ENCODE measurements at places on chromosomes 12 and 14.

DNA sequence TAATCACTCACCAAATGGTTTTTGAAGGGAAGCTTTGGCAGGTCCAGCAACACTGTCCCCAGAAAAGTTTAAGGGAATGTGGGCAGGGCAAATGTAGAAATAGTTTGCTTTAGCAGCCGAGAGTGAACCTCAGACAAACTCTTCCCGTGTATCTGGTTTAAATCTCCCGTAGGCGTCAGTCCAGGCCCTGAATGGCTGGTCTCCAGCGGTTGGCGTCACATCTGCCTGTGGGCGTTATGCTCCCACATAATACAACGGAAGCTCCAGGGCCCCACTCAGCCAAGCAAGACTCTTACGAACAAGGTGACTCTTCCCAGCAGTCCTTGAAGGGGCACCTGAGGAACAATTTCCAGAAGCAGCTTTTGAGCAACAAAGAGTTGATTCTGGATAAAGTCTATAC, 942 bp downstream of the ZC2HC1C start:
- no peak for DNase-seq

DNA sequence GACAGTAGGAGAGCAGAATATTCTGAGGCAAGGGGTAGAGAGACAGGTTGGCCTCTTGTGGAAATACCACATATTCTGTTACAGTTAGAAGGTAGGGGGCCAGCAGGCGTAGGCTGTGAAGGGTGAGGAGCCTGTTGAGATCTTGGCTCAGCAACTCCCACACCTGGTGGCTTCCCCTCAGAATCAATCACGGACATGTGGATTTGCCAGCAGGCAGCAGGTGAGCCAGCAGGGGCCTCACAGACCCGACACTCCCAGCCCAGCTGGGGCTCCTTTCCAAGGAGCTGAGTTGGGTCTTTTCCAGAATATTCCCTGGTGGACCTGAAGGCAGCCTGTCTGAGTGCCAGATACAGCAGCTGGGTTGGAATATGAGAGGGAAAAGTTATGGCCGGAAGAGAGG, 150.0 kb upstream of the CRY1 start:
- DNase-seq: no peak

- DNase-seq: no peak
These were observed 2.8 kb upstream of the BAZ2A start for GRCh38 chr12:56632701-56633467.

GRCh38 chr14:79251278-79251677, 960.0 kb downstream of the DIO2 start:
- no peak for DNase-seq

DNA sequence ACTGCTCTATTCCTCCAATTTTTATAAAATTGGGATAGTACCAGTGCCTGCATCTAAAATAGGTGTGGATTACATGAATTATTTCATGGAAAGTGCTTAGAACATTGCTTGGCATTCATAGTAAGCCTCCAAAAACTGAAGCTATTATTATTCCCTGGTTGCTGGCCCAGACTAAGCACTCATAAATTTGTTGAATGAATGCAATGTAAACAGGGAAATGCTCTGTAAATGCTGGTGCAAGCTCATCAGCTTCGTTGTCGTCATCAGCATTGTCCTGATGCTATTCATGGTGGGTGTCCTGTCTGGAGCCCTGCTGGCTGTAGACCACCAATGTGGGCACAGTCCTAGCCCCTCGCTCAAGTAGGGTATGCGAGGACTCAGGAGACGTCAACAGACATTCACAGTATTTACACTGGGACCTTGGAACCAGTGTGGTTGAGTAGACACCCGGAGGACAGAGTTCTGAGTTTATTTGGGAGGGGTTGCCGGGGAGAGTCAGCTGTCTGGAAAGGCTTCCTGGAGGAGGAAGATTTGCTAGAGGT, 16.5 kb downstream of the BDKRB2 start:
- no peak for DNase-seq

DNA sequence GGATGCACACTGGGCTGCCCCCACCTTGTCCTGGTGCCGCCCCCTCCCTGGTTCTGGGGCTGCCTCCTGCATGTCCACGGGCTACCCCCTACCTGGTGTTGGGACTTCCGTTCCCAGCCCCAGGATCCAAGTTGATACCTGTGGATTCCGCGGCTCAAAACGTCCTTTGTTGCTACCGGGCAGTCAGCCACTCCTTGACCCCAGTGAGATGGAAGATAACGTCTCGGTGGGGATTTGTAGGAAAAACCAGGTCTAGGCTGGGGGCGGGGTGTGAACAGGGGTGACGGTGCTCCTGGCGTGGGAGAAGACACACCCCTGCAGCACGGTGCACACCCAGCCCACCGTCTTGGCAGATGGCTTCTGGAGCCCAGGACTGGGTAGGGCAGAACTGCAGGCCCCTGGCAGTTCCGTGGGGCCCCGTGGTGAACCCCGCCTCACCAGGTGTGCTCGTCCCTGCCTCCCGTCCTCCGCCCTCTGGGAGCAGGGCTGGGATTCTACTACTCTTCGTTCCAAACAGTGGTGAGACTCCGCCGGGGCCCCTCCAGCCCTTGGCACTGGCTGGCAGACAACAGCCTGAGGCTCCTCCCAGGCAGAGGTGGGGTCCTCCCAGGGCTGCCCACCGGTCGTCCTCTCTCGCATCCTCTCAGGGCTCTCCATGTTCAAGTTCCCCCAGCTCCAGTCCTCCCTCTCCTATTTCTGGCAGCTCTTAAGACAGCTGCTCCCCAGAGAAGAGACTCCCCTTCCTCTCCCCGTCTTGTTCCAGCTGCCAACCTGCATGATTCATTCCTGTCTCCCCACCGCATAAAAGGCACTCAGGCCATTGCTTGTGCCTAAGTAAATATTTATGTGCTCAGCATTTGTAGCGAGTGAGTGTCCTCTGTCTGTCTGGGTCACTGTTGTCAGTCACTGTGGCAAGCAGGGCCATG, 75.5 kb downstream of the FBXL14 start:
- DNase-seq: no peak

DNA sequence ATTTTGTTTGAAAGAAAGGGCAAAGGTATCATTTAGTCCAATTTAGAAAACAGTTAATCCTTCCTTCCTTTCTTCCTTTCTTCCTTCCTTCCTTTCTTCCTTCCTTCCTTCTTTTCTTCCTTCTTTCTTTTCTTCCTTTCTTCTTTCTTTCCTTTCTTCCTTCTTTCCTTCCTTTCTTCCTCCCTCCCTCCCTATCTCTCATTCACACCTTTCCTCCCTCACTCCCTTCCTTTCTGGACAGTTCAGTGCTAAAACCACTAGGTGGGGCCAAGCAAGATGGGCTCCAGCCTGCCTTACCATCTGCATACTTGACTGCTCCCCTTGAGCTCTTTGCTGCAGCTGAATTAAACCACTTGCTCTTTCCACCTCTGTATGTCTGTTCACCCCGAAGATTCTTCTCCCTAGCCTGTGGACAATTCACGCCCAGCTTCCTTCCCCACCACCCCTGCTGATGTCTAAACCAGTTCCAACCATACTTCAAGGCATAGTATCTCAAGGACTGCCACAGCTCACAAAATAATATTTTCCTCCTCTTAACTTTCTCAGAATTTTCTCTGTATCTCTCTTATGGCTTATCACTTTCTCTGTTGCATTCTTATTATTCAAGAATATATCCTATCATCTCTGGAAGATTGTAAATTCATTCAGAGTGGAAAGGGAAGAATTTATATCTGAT, 78.0 kb downstream of the DBX2 start:
- DNase-seq: peak; percentile 20

DNA sequence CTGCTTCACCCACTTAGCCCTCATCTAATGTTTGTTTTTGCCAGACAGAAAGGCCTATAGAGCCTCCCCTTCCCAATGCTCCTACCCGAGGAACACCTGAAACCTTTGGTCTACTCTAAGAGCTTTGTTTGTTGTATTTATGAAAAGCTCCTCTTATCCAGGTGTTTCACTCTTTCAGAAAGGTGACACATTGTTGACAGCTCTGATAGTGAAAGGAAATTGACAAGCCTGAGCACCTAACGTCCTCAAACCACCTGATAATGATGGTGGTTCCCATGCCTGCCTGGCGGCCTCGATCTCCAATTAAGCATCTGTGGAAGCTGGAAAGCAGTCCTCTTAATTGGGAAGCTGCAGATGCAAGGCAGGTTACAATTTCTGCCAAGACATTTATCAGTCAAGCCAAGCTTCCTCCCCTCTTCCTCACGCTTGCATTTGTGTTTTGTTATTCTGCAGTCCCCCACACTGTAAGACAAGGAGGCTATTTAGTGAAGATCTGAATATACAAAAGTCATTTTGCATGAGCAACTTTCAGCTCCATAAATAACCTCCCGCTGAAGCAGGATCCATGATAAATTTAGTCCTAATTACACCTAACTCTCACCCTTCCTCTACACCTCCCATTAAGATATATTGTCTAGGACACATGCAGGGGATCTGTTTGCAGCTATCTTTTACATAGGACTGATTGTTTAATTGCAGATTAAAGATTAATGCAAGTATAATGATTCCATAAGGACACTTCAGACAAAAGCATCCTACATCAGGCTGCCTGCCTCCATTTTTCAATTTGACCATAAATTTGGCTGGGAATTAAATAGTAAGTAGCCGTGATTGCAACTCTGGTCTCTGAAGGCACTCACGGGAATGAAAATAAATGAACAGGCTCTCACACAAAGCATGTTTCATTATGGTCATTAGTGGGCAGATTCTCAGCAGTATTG, 288.6 kb downstream of the PDZRN4 start:
- no peak for DNase-seq

DNA sequence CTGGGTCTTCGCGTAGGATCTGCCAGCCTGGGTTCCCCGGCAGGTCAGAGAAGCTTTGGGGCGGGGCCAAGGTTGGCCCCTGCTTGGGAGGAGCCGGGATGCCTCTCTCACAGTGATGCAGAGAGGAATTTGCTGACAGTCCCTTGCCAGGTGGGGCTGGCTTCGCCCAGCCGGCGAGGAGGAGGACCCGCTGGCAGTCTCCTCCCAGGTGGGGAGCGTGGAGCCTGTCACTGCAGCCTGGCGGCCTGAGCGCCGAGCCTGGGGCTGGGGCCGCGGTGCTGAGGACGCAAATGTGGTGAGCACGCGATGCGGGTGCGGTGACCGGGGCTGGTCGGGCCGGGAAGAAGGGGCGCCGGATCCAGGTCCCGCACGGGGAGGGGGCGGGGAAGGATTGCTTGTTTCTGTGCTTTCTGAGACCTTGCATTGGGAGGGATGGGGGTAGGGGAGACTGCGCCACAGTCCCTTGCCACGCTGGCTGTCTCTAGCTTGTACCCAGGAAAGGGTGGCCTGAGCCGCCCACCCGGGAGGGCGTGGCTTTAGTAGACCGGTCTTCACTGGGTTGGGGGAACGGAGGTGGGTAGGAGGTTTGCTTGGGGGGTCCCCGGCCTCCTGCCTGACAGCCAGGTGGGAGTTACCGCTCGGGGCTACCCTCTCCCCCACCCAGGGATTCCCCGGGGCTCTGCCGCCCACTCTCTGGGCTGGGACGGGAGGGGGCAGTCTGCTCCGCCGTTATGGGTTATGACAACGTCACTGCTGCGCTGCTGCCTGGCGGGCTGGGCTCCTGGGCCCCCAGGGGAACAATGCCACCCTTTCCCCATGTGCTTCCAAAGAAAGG, at the start of gene TMEM63C:
TSS of gene TMEM63C (plus strand) at position 196 of the 835 bp plus-strand sequence. CDS start 37,016 bp downstream, outside the sequence.
- DNase-seq: peak; percentile 86

- DNase-seq: peak; percentile 48
These were observed 147.4 kb upstream of the EGLN3 start for GRCh38 chr14:34098045-34098984.

DNA sequence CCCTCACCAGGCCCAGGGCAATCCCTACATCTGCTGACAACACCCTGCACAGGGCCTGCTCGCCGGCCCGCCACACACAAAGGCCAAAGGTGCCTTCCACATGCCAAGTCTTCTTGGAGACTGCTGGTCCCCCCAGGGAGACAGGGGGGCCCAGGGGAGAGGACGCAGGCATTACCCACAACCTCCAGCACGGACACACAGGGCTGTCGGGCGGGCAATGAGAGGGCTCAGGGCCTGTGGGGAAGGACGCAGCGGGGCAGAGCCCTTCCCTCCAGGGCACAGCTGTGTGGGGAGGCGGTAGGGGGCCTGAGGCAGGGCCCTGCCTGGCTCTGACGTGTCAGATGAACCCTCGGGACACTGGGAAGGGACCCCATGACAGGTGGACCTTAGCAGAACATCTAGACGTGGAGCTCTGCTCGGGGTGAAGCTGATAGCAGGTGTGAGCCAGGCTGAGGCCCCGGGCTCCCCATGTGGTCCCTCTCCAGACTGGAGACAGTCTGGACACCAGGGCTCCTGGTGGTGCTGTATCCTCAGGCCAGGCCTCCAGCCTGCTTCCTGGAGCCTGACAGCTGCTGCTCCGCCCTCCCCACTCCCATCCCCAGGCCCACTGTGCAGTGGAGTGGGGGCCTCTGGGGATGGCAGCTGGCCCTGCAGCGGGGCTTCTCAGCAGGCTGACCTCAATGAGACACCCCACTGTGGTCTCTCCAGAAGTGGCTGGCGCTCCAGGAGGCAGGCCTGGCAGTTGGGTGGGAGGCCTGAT, 31.6 kb upstream of the NUDT14 start:
- DNase-seq: no peak

DNA sequence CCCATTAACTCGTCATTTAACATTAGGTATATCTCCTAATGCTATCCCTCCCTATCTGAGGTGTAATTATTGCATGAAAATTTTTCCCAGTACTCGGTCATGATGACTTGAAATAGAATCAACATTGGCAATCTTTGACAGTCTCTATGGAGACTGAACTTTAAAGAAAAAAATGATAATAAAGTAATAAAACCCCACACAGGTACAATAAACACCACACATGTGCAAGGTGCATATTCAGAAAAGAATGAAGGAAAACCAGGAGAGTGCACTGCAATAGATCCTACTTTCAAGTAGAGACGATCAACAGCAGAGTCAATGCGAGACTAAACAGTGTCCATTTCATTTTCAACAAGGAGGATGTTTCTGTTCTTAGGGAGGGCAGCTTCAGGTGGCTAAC, 1253.8 kb upstream of the TMEM132C start:
- no peak for DNase-seq

DNA sequence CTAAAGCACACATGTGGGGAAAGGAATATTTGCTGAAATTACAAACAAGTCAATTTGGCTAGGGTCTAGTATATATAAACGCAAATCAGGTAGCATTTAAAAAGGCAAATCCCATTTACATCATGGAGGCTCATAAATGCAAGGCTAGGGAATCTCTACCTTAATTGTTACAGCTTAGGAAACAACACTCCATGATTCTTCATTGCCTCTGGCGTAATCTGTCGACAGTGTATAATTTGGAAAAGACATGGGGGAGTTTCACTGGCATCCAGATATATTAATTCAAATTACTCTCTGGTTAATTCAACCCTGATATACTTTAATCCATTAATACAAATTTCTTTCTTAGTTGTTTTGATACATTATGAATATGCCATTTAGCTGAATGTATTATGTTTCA, 1630.2 kb upstream of the FLRT2 start:
- DNase-seq: no peak

- DNase-seq: no peak
These were observed 779.7 kb upstream of the FLRT2 start for GRCh38 chr14:84750284-84750683.

DNA sequence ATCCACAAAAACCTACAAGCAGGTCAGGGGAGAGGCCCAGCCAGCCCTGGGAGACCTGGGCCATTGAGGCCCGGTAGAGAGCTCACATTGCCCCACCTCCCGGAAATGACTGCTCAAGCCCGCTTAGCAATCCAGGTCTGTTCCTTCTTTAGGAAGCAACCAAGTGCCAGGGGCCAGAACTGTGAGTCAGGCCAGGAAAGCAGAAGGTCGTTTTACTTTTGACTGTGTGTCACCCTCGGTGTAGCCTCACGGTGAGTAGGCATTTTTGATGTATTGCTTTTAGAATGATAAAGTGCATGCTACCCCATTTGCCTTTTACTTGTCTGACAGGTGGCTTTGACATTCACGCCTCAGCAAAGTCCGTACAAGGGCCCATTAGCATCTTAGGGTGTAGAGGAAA, 25.4 kb upstream of the PWP1 start:
- no peak for DNase-seq

GRCh38 chr12:101039848-101040531, 170.0 kb downstream of the SLC5A8 start:
- no peak for DNase-seq

All from hematopoietic multipotent progenitor cell treated with erythropoietin and hydrocortisone succinate and interleukin-3 and kit ligand, for 8 days (in vitro differentiated cells).